ENCODE measurements at places on chromosomes 4 and X.

GRCh38 chr4:128551280-128551679 lies 258.2 kb upstream of the JADE1 start:
- no peak for DNase-seq

GRCh38 chr4:122341886-122342285 lies 36.9 kb upstream of the ADAD1 start:
- no peak for DNase-seq

DNA sequence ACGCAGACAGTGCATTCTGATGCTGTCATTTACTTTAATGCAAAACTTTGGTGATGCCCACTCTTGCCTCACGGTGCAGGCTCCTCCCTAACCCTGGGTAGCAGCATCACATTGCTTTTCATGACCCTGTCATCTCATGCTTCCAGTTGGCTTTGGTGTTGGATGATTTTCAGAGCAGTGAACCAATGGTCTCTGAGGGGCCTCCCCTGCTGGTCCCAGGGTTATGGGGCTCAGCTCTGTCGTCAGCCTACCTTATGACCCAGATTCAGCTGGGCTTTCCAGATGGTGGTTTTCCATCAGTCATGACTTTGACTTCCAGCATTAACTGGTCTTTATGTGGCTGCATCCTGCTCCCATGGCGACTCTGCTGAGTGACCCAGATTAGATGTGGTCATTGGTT lies 56.0 kb downstream of the NOP14 start:
- DNase-seq: no peak

- no peak for DNase-seq
These were observed 10.9 kb upstream of the CPLX1 start for GRCh38 chr4:836750-837301.

DNA sequence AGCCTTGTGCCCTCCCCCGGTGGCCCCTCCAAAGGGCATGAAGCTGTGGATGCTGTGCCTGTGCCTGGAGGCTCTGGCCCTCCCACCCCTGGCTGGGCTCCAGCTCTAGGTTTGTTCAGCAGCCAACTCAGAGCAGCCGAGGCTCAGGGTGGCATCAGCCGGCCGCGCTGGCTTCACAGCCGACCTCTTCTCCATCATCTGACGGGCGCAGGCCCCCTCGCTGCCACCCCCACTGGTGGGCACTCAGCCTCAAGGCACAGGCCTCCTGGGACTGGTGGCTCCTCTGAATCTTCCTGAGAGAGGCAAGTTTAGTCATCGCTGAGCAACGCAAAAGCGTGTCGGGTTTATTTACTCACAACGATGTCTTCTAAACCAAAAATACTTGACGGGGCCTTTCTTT lies 46.0 kb downstream of the PCGF3 start:
- DNase-seq: no peak

GRCh38 chrX:153827903-153828302 lies 2.4 kb downstream of the PDZD4 start:
- DNase-seq: no peak

- DNase-seq: no peak
These were observed 705.9 kb upstream of the AGA start for GRCh38 chr4:178148106-178148505.

GRCh38 chrX:12967711-12968465 lies 7.0 kb upstream of the TMSB4X start:
- no peak for DNase-seq

DNA sequence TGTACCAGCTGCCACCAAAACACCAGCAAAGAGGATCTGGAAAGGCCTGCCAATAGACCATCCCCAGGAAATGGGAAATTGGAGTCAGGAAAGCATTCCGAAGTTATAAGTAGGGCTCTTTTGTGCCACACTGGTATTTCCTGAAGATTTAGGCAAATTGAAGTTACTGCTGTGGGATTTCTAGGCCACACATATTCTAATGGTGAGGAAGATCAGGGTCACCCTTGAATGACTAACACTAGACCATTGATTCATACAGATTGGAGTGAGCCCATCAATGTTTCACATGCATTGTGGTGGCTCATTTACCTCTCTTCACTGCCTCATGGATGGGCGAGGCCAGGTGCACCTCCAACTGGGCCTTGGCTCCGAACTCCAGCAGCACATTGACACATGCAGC lies 22.6 kb downstream of the ASB11 start:
- no peak for DNase-seq

DNA sequence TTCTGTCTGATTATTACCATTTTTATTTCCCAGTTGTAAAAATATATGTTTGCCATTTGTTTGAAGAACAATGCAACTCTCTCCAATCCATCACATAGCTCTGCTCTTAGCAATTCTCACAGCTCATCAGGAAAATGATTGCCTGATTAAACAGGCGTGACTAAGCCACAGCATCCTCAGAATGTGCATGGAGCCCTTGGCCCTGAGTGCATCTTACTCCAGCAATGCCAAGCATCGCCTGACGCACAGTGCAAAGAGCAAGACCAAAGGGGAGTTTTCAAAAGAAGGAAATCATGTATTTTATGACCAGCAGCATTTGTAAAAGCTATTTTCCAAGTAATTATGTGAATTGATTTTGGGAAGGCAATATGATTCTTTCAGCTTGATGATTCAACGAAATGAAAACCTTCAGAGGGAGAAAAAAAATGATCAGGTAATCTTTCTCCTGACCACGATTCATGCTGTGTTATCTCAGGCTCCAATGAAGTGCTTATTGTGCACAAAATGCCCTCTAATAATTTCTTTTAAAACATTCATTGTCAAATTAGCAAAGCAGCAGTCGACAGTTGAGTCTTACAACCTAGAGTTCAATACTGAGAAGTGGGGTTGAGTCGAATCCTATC lies 138.0 kb upstream of the FAM9B start:
- no peak for DNase-seq

DNA sequence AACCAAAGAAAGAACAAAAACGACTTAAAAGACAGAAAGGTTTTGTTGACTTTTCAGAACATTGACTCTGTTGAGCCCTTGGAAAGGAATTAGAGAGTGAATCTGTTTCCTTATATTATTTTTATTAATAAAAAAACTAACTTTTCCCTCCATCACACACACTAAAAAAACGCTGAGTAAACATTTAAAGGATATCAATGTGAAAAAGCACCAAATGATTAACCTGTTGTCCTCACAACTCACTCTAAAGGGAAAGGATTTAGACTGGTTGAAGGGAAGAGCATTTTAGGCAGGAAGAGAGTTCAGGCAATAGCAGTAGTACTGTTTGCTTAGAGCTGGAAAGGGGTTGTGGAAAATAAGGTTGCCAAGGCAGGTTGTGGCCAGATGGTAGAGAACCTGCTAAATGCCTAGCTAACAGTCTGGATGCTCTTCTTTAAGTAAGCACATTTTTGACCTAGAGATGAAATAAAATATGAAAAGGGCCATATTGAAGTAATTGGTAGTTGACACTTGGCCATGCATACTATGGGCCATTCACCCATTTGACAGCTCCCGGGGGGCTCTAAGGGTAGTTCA lies 98.0 kb upstream of the NDP start:
- no peak for DNase-seq

DNA sequence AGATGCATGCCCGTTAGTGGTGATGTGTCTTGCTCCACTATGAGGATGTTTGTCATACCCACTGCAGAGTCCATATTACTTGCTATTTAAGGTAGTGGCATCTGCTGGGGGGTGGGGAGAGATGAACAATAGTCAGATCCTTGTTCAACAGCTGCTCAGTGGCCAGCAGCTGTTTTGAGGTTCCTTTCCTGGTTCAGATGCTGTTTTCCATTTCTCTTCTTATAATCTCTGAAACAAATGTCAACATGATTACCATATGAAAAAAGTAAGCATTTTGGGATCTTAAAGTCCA lies 1567.9 kb upstream of the TENM3 start:
- no peak for DNase-seq

- DNase-seq: no peak
These were observed 26.8 kb upstream of the PPP2R2C start for GRCh38 chr4:6499238-6499600.

GRCh38 chrX:102995316-102995715 lies 58.2 kb downstream of the RAB40AL start:
- DNase-seq: no peak

- no peak for DNase-seq
These were observed 29.5 kb downstream of the LRIT3 start for GRCh38 chr4:109877400-109877799.

GRCh38 chr4:37599092-37599790 lies 86.9 kb downstream of the RELL1 start:
- no peak for DNase-seq

- peak; percentile 27 for DNase-seq
These were observed 21.2 kb upstream of the ANTXR2 start for GRCh38 chr4:80094191-80094590.

DNA sequence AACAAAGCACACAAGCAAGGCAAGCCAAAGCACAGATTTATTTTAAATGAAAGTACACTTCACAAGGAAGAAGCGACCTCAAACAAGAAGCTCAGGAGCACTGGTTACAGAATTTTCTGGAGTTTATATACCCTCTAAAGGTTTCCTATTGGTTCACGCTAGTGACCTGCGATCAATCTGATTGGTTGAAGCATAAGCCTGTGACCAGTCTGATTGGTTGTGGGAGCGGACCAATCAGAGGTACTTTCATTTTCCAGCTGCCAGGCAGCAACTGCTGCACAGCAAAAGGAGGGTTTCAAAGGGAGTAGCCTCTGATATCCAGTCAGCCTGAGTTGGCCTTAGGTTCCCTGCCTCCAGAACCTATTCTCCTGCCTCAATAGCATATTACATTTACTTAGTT lies 4.6 kb upstream of the AREG start:
- DNase-seq: no peak

DNA sequence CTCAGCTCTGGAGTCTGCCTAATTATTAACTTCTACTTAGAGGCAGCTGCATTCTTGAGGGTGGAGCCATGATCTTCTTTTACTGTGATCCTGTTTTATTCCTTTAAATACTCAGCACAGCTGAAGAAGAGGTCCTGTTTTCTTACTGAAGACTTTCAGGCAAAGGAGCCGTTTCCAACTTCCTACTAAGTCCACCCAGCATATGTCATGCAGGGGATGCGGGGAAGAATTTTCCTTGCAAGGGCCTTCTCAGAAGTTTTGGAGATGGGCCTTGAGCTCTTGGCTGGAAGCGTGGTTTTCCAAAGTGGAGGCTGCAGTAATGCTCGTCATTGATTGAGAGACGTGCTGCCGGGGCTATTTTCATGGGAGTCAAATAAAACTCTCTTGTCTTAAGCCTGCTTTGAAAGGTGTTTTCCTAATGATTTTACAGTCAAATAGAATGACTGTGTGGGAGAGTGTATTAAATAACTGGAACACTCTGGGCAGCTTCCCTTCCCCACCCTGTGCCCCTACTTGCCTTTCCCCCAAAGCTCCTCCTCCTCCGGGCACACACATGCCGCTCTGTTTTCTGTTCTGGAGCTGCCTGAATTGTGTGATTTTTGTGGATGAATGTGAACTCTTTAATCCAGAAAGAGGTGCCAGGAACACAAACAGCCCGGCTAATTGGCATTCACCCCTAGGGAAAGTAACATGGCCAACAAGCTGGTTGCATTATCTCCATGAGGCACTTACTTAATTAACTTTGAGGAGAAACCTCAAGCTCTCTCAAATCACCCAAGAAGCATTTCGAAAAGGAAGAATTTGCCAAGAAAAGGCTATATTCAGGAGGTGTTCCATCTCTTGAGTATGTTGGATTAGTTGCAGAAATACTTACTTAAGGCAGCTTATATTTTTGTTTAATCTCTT lies 28.1 kb downstream of the FGF2 start:
- DNase-seq: no peak

GRCh38 chr4:54231768-54232688 lies 2.9 kb downstream of the PDGFRA start:
- DNase-seq: no peak

GRCh38 chr4:169756971-169757574 lies 671 bp downstream of the HPF1 start:
- no peak for DNase-seq

DNA sequence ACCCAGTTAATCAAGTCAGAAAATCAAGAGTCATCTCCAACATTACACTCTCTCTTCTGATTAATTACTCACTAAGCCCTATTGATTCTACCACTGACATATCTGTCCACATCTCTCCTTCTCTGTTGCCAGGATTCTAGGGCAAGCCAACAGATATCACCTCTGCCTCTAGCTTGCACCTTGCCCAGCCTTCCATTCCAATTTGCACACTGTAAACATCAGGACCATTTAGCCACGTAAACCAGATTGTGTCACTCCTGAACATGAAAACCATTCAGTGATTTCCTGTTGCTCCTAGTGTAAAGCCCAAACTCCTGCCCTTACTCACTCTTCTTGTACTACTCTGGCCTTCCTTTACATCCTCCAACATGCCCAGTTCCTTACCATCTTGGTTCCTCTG lies 68.0 kb upstream of the PLS3 start:
- DNase-seq: no peak

DNA sequence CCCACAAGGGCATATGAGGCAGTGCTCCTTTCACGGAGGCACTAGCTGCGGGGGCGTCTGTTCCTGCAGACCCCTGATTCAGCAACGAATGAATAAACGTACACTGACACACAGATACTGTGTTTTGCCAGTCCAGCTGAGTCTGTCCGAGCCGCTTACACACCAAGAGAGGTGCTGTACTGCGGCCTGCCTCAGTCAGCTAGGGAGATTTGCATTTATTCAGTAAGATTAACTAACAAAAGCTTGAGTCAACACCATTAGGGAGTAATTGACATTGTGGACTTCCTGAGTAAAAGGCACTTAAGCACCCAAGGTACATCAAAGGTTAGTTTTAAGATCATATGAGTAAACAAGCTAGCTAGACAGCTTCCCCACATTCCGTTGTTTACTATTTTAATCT lies 31.0 kb upstream of the BEX4 start:
- DNase-seq: no peak

- DNase-seq: no peak
These were observed 72.4 kb downstream of the MAP9 start for GRCh38 chr4:155304375-155304774.

DNA sequence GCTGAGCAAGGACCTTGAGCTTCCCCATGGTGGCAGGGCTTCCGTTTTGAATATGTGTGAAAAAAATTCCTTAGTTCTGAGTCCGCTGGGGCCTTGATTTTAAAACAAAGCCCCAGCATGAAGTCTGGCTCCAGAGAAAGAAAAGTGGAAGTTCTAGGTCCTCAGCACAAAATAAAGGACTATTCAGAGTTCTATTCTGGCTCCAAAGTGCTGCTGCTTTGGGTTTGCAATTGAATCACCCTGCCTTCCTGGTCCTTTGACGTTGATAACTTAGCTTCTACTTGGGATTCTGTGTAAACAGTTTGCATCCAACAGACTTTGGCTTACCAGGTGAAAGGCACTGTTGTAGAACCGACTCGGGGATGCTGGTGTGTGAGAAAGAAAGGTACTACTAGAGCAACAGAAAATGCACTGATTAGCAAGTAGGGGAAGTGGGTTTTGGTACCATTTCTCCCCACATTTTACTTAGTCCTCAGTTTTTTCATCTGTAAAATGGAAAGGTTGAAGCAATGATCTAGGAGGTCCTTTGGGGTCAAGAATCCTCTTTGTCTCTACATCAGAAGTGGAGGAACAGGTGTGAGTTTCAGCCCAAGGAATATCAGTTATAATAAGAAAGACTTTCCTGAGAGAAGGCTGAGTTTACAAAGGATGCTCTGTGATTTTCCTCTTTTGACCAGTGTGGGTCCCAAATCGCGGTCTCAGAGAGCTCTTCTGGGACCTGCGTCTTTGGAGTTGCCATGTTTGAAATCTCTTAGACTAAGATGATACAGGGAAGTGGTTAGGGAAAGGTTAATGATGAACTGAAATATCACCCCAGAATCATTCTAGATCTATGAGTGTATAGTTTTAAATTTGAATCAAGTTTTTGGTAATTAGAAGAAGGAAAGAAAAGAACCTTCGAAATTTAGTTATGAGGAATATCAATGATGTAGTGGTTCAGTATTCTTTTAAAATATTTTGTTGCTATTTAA lies 28.2 kb downstream of the IGFBP7 start:
- DNase-seq: no peak

GRCh38 chr4:21202959-21203358 lies 502.7 kb downstream of the PACRGL start:
- DNase-seq: no peak

Data from DMS 273 treated with DMSO at 0.1 percent for 48 hours (cell line).